ELF-1 (cell line): ENCODE measurements at places on chromosomes 6 and 20.
A peak's percentile ranks its signal among the peaks of the same experiment; 100 is the strongest.

DNA sequence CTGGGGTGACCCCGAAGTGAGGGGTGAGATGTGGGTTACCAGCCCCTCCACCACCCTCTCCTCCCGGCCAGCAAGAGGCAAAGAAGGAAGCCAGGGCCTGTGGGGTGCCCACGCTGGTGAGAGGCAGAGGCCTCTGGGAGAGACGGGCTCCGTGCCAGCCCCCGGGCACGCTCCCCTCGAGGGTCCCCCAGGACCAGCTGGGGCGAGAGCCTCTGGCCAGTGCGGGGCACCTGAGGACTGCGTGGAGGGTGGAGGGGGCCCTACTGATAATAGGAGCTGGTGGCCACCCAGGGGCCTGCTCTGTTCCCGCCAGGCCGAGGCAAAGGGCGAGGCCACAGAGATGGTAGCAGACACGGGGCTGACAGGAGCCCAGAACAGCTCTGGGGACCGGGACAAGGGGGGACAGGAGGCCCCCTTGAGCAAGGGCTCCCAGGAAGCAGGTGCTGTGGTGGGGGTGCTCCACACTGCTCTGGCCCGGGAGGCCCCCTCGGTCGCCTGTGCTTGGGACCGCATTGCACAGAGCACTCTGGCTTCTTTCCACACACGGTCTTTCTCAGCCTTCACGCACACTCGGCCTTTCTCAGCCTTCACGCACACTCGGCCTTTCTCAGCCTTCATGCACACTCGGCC is 226.9 kb downstream of the TTLL2 start:
- no peak for DNase-seq

DNA sequence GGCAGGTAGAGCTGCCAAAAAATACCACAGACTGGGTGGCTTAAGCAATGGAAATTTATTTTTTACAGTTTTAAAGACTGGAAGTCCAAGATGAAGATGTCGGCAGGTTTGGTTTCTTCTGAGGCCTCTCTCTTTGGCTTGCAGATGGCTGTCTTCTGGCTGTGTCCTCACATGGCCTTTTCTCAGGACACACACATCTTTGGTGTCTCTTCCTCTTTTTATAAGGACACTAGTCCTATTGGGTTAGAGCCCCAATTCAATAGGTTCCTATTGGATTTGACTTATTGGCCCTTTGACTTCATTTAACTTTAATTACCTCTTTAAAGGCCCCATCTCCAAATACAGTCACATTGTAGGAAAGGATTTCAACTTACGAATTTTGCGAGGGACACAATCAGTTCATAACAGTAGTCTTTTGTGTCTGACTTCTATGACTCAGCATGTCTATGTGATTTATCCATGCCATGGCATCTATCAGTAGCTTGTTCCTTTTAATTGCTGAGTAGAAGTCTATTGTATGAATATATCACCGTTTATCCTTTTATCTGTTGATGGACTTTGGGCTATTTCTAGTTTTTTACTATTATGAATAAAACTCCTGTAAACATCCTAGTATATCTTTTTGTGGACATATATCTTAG is 11.0 kb upstream of the TCP11 start:
- DNase-seq: no peak

GRCh38 chr6:134746140-134746539 is 203.8 kb downstream of the ALDH8A1 start:
- DNase-seq: no peak

DNA sequence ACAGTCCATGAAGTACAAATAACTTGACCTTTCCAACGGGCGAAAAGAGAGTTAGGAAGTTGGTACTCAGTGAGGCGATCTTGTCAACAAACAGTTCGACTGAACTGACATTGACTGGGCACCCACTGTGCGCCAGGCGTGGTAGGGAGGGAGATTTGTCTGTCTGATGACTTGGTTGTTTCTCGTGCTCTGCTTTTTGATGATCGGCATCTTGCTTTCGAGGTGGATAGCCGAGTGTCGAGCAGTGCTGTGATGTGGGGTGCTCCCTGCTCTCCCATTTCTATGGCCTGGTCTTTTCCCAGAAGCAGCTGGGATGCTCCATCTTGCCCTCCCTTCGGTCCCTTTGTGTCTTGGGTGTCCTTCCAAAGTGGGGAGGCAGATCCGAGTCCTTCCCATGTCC is 30.4 kb downstream of the RPP40 start:
- no peak for DNase-seq

GRCh38 chr6:166608774-166609173 is 18.3 kb downstream of the RPS6KA2 start:
- DNase-seq: no peak

- no peak for DNase-seq
Measured at GRCh38 chr20:1897965-1898464, 2.8 kb downstream of the SIRPA start.

DNA sequence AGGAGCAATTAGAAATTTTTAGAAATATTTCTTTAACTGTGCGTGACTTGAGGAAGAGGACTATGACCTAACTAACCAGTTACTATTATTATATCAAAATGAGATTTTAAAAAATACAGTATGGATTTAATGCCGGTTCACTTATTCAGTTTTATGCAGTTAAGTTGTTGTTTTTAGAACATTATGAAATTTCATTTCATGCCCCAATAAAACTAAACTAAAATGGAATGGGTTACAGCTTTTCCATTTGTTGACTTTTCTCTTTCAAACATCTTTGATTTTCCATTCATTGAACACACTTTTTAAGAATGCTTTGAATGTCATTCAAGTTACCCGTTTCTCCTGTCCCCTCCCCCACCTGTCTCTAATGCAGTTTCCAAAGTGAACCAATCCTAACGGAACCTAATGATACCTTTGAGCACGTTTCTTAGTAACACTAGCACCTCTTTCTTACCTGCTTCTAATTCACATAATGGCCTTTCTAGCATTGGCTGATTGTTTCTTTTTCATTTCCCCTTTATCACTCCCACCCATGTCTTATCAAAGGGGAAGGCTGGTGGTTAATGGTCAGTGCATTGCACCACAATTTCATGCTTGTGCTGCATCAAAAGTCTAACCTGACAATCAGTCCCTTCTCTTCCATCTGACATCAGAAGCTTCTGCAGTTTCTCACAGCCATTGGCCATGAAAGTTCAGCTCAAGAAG is 262.2 kb upstream of the TAB2 start:
- no peak for DNase-seq

- DNase-seq: peak; percentile 92
Measured at GRCh38 chr20:36573103-36573797, at the start of gene TGIF2. Gene TGIF2, plus strand, starts transcription at chr20:36573597. Its CDS starts 5,178 bp downstream, at chr20:36578775.

DNA sequence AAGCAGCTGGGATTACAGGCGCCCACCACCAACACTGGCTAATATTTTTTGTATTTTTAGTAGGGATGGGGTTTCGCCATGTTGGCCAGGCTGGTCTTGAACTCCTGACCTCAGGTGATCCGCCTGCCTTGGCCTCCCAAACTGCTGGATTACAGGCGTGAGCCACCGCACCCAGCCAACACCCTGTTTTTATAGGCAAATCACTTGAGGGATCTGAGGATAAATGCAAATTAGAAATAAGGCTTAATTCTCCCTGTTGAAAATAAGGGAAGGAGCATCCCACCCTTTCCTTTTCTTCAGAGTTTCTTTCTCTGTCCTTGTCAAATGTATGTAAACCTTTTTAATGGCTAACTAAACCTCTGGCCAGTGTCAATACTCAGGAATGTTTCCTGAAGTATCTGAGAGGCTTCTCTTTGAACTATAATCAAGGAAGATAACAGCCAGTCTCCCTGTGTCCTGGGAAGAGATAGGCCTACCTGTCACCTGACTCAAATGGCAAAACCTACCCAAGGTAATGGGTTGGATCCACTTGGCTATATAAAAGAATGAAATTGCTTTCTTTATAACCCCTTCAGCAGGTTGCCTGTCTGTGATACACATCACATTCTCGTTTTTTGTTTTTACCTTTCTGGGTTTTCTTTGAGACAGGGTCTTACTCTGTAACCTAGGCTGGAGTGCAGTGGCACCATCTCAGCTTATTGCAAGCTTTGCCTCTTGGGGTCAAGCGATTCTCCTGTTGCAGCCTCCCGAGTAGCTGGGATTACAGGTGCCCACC is 64.5 kb upstream of the TNFAIP3 start:
- DNase-seq: no peak

- DNase-seq: no peak
Measured at GRCh38 chr6:87808005-87808757, 106.1 kb upstream of the AKIRIN2 start.

DNA sequence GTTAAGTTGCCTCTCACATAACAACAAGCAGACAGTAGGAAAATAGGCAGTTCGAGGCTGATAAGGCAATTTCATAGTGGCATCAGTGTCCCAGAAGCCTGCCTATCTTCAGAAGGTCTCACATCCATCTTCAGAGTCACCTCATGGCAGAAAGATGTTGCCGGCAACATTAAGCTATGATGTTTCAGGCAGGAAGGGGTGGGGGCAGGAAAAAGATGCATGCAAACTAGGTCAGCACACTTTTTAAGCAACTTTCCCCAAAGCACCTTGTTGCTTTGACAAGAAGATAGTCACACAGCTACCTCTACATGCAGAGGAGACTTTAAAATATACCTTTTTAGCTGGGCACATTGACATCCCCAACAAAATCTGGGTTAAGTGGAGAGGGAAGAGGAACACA is 43.2 kb upstream of the SMIM8 start:
- no peak for DNase-seq

GRCh38 chr6:108222504-108222903 is 38.3 kb downstream of the SNX3 start:
- DNase-seq: no peak

- no peak for DNase-seq
Measured at GRCh38 chr6:70298068-70298467, 4.8 kb downstream of the COL9A1 start.

DNA sequence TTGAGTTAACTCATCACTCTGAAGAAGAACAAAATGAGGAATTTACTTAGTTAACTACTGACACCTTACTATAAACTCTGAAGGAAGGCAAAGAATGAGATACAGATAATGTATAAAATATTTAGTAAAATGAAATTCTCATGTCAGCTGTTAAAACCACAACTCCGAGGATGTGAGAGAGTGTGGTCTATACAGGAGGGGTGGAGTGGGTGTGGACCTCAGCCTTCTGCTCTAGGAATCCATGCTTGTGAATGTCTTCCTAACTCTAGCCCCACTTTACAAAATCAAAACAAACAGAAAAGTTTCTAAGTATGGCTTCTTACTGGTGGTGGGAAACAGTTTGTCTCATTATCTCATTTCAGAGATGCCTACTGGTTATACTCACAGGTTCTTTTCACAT is 14.2 kb downstream of the PPP1R14C start:
- DNase-seq: no peak

GRCh38 chr20:59735917-59736316 is 131.6 kb downstream of the PHACTR3 start:
- DNase-seq: no peak

DNA sequence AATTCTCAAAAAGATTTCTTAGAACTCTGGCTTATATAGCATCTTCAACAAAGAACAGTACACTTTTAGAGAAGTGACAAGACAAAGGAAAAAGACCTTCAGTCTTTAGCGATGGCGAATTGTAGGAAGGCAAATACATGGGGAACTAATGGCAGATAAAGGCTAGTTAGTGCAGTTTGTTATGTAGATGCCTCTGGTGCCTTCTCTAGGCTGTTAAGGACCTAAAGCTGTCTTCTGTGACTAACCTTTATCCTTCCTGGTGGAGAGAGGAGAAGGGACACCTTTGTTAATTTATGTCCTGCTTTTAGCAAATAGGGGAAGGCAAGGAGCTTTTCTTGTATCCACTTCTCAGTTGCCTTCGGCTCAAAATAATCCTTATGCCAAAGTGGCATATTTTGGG is 7.2 kb downstream of the ANKRD6 start:
- no peak for DNase-seq

DNA sequence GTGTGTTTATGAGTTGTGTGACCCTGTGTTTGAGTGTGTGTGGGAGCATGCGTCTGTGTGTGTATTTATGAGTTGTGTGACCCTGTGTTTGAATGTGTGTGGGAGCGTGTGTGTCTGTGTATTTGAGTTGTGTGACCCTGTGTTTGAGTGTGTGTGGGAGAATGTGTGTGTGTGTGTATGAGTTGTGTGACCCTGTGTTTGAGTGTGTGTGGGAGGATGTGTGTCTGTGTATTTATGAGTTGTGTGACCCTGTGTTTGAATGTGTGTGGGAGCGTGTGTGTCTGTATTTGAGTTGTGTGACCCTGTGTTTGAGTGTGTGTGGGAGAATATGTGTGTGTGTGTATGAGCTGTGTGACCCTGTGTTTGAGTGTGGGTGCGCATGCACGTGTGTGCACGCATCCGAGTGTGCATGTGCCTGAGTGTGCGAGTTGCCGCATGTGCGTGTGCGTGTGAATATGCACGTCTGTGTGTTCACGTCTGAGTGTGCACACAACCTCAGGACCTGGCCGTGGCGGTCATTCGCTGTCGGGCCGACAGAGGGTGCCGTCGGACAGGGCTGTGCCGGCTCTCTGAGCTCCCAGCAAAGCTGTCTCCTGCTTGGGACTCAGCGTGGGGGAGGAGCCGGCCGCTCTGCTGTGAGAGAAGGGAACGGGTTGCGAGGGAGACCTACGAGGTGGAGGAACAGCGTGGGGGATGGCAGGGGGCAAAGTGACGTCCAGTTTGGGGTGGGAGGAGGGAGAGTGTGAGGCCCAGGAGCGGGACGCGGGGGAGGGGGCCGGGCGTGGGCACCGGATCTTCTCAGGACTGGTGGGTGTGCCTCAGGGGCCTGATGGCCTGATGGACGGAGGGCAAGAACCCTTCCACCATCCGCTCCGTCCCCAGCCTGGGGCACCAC is 19.7 kb downstream of the SLC17A9 start:
- peak; percentile 83 for DNase-seq

DNA sequence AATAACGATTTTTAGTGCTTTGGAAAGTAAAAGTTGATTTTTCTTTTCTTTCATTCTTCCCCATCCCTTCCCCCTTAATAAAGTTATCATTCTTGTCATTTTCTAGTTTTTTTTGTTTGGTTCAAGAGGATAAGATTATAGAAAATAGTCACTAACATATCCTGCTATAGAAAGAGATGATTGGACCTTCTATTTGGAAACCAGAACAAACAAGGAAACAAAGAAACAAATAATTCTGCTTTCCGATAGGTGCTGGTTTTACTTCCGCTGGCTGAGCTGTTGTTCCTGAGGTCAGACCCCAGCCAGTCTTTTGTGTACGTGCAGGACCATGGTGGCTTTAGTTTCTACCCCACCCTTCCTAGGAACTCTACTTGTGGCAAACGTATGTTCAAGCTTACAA is at the start of gene CDH26:
Gene CDH26 (plus strand): TSS at position 301 of the 400 bp plus-strand sequence. CDS start 304 bp downstream, outside the sequence.
- DNase-seq: no peak

- no peak for DNase-seq
Measured at GRCh38 chr6:117531346-117531745, 48.9 kb downstream of the DCBLD1 start.

GRCh38 chr20:18537651-18538050 is 29.6 kb upstream of the SMIM26 start:
- DNase-seq: no peak

DNA sequence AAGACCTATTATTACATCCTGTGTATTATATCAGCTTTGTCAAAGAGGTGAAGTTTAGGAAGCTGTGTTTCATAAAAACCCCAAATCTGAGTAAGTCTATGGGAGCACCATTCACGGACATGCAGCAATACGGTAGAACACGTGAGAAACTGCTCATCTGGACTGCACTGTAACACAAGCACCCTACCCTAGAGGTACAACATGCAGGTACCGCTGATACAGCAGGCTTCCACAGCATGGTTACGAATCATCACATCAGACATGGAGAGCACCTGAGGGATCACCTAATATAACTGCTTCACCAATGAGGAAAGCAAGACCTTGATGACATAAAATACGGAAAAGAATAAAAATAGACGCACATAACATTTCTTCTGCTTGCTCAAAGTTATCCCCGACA is 96.7 kb downstream of the GMDS start:
- DNase-seq: no peak
